ENCODE measurements at places on chromosomes 1 and 21. TPM values are rescaled to one million over a fixed set of nuclear protein-coding genes. Genes with fewer than 3 reads are reported as not detected.

GRCh38 chr1:175133673-175134435 is 58.7 kb downstream of the KIAA0040 start:
- DNase-seq = no peak

DNA sequence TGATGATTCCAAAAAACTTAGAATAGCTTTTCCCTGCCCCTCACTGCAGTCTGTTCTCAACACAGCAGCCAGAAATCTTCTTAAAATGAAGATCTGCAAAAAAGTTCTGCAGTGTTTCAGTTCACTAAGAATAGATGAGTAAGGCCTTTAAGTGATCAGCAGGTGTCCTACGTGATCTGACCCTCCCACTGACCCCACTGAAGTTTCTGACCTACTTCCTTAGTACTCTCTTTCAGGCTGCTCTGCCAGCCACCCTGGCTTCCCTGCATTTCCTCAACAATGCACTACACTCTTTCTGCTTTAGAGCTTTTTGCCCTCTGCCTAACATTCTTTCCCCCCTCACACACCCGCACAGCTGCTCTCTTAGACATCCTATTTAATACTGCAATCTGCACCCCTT is 182.5 kb downstream of the AKT3 start:
- no peak for DNase-seq

DNA sequence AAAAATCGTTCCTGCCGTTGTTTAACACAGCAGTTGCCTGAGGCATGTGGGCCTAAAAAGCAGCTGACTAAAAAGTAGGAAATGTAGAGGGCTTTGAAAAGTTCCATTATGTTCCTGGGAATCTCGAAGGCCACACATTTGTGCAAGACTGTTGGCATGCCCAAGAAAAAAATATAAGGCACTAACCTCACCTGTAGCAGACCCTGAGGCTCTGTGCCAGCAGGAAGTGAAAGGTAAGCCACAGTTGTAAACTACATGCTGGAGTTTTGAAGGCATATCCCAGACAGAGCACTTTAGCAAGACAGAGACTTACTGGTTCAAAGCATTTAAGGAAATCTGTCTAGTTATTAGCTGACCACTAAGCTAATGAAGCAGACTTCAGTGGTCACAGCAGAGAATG is 52.7 kb downstream of the TRMT1L start:
- DNase-seq = no peak

DNA sequence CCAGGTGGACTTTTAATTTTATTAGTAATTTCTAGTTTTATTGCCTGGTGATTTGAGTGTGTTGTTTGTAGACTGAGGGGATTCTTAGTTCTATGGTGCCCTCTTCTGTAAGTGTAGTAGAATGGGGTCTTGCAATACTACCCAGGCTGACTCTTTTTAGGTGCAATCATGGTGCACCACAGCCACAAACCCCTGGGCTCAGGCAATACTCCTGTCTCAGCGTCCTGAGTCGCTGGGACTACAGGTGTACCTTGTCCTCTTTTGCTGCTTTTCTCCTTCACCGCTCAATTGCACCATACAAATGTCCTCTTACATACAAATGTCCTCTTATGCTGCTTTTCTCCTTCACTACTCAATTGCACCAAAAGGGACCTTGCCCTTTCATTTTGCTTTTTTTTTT is 43.1 kb downstream of the SCP2 start:
- DNase-seq = no peak

DNA sequence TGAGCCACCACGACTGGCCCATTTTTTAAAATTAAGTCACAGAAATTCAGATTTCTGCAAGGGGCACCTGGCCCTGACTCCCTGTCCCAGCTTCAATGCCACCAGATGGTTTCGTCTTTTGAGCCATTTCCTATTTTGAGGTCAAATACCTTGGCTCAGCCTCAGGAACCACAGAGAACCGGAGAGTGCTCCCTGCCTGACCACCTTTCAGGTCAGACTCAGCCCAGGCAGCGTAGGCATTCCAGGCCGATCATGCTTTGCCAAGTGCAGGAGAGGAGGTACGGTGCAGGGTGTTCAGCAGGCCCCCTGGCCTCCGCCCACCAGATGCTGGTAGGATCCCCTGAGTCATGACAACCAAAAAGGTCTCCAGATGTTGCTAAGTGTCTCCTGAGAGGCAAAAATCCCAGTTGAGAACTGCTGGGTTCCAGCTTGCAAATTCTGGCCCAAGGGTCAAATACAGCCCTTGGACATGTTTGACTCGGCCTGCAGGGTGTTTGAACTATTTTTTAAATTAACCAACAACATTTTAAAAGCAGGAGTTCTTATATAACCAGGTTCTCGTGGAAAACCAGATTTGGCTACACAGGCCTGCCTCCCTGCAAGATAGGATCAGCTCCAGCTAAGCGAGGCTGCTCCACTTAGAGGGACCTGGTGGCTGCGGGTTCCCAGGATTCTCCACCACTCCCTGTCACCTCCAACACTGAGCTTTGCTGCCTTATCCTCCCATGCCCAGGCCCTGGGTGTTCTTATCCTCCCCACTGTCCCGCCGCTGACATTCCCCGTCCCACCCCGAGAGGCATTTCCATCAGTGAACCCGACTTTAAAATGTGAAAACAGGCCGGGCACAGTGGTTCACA is 61.9 kb upstream of the TARDBP start:
- DNase-seq = no peak

DNA sequence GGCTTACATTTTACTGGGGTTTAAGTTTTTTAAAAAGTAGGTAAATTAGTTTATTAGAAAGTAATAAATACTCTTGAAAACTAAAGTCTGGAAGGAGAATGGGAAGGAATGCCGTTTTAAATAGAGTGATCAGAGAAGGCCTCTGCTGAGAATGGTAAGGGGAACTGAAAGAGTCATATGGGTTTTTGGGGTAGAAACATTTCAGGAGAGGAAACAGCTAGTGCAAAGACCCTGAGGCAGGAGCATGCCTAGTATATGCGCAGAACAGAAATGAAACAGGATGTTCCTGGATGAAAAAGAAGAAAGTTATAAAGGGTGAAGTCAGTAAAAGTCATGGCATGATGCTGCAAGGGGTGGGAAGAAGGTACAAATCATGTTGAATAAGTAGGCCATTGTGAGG is 38.9 kb downstream of the ZC3H11B start:
- no peak for DNase-seq

- no peak for DNase-seq
Observed at GRCh38 chr1:149965440-149965839, 28.8 kb upstream of the MTMR11 start.

The PDZK1IP1 gene
- not detected for total RNA-seq
